A549 (cell line): ENCODE measurements at places on chromosomes 4 and X.

DNA sequence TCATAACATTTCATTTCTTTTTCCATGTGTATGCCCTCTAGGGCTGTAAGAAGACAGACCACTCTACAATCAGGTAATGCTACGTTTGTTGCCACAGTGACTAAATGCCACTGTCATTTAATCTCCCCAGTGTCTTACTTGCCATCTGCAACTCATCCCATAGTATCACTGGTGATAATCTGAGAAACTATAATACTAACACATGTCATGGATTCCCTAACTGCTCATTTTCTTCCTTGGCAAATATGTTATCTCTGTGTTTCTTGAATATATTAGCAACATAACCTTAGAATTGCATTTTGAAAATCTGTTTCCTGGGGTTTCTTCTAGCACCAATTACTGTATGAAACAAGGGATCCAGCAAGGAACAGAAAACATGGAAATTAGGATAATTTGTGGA, 6.1 kb downstream of the F8A1 start:
- DNase-seq: no peak

- peak; percentile 45 for DNase-seq
These were observed 503.3 kb upstream of the FAM241A start for GRCh38 chr4:111641813-111642579.

- DNase-seq: no peak
These were observed 39.4 kb upstream of the WDFY3 start for GRCh38 chr4:85005865-85006377.

DNA sequence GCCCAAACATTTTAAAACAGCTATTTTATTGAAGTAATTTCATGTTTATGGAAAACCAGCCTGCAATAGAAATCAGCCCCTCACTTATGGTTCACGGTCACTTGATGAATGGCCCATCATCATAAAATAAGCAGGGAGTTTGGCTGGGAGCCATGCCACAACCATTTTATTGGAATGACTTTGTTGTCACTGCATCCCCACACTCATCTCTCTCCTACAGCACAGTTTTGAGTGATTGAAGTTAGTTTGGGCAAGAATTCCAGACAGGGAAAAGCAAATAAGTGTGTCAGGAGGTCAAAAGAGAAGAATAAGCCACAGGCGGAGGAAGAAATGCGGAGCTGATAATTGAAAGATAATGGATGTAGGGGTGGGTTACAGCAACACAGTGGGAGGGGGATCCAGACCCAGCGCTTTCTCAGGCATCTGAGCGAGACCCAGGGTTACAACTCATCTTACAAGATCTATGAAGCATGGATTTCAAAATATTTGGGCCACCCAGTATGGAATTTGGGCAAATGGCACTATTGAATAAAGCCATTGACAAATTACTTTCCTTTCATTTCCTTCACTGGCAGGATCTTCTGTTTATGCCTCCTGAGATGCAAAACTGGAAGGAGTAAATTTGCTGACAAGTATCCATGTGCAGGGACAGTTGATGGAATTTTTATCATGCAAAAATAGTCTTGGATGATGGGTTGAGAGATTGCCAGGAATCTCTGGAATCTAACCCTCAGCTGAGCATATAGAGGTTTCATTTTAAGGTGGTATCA, 100.8 kb downstream of the SHROOM3 start:
- no peak for DNase-seq

- DNase-seq: no peak
These were observed 71.3 kb upstream of the ADGRG2 start for GRCh38 chrX:19193565-19193964.

DNA sequence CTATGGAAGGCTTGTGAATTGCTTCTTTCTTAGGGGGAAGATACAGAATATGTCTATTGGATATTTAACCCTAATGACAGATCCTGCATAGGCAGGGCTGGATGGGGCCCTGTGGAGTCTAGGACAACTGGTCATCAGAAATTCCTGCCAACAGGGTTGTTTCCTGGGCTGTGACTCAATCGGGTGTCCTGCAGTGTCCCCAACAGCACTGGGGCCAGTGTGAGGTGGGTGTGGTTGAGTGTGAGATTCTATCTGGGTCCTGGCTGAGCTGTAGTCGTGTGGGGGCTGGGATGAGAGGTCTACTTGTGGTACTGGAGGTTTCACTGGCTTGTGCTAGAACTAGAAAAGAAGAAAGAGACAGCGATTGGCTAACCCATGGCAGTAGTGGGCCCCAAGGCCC, 87.3 kb upstream of the WDR1 start:
- no peak for DNase-seq

DNA sequence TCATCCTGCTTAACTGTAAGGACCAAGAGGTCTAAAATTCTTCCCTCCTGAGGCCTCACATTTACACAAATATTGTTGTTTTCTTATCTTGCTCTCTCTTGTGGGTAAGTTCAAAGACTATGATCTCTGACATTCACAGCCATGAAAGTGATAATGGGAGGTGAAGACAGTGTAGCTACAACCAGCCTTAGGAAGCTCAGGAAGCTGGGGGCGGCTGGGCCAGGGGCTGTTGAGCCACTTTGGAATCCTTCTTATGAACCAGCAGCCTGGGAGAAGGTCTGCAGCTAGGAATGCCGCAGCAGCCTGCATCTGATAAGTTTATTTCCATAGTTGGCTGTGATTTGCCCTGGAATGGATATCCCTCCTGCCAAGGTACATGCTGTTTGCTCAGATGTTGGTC, 316.2 kb downstream of the STIM2 start:
- no peak for DNase-seq

GRCh38 chr4:158080354-158080753, 92.5 kb downstream of the GASK1B start:
- DNase-seq: no peak

- DNase-seq: no peak
These were observed 10.3 kb downstream of the ATP5ME start for GRCh38 chr4:663438-664428.

GRCh38 chrX:27863809-27864208, 56.0 kb downstream of the MAGEB10 start:
- DNase-seq: no peak

DNA sequence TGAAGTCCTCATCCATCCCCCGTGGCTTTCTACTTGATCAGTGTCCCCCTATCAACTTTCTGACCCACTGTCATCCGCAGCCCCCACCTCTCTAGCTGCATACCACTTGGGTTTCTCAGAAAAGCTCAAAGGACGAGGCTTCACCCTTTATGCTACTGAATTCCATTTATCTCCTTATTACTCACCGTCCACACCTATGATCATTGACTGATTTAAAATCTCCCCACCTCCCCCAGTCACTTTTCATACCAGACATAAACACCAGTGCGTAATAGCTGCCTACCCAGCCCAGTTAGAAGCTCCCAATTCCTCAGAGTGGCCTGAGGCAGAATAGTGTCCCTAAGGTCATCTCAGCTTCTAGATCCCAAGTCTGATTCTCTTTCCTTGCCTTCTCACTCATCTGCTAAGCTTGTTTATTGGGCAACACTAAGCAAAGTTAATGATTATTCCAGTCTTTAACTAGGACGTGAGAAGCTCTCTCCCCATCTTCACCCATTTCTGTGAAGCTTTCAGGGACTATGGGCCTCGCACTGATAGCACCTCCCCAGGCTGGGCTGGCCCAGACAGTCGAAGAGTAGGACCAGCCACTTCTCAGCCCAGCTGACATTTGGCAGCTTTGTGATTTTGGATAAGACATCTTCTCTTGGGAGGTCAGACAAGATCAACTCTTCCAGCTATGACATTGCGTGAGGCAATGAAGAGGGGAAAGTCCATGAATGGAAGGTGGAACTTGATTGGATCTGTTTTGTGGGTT, 7.2 kb upstream of the DDX60L start:
- peak; percentile 97 for DNase-seq

GRCh38 chr4:20299515-20299914, 47.8 kb downstream of the SLIT2 start:
- DNase-seq: peak; percentile 4

GRCh38 chr4:165326831-165327210, 648 bp upstream of the MSMO1 start:
- no peak for DNase-seq

GRCh38 chr4:42711496-42711895, 54.6 kb upstream of the ATP8A1 start:
- no peak for DNase-seq

DNA sequence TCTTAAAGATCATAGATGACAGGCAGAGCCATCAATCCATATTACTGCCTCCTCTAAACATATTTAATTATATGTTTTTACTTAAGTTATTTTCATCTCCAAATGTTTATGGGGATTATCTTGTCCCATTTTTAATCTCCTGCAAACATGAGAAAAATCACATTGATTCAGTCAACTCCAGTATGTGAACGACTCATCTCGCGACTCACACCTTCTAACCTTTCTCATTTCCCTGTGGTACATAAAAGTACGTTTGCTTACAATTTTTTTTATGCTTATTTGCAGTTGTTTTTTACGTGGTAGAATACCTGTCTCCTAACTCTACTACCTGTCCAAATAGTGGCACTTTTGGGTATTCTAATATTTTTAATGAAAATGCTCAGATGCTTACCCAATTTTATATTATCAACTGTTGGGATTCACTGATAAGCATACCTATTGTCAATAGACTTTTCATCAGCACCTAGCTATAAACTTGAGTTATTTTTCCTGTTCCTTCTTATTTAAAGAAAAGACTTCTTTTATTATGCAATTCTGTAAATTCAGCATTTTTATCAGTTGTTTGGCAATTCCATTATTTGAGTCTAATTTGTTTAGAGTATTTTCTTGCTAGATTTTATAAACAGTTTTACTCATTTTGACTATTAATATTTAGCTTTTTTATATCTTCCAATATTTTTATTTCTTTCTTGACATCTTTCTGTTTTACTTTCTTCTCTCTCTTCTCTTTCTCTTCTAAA, 276.6 kb downstream of the ANK2 start:
- no peak for DNase-seq

DNA sequence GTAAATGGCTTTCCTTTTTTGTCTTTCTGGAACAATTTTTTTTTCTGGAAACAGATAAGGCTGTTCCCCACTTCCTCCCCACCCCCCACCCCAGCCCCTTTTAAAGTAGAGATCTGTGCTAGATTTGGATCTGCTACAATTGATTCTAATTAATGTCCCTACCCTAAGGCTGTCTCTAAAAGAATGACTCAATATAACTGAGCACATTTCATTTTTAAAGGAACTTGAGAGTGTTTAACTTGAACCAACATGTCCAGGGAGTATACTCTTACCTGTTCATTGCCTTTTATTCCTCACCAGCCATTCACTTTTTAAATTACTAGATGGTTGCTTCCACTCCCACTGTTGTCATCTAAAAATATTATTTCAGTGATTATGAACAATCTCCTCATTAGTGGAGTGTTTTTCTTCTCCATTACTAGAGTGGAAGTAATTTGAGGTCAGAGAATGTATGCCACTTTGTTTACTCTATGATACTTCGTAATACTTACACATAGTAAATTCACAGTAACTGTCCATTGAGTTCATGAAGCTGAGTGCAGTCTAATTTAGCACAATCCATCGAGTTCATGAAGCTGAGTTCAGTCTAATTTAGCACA, 14.1 kb upstream of the CNOT6L start:
- DNase-seq: no peak

- no peak for DNase-seq
These were observed 25.4 kb upstream of the RASL11B start for GRCh38 chr4:52836678-52837077.

- DNase-seq: no peak
These were observed 33.2 kb upstream of the TBC1D14 start for GRCh38 chr4:6876440-6876839.

DNA sequence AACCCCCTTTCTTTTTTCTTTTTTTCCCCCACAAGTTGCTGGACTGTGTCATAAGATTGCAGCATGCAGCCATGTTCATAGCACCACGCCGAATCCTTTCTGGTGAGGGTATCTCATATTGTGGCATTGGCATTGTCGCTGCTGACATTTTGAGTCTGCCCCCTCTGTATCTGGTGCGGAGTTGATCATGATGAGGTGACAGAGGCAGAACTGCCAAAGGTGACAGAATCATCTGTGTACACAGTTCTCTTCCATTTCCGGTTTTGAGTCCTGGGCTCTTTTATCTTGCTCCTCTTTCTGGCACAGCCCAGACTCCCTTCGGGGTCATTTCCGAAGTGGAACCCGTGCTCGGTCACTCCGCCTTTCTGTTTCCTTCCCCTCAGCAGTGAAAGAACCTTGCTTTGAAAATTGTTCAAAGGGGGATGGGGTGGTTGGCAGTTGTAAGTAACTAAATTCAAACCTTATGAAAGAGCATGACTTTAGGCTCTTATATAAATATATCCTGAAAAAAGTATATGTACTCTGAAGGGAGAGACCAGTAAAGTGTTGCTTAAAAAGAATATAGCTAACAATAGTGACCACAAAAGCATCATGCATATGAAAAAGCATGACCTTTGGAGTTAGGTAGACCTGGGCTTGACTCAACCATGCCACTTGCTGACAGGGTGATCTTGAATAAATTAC, 55.0 kb upstream of the BMP2K start:
- no peak for DNase-seq

GRCh38 chr4:6405397-6405706, 67.1 kb downstream of the PPP2R2C start:
- DNase-seq: no peak

GRCh38 chr4:25984266-25984665, 70.2 kb downstream of the SMIM20 start:
- DNase-seq: no peak

- DNase-seq: no peak
These were observed 163.6 kb upstream of the KLF3 start for GRCh38 chr4:38500433-38500832.

GRCh38 chrX:124015721-124016120, 54.2 kb downstream of the STAG2 start:
- no peak for DNase-seq

- DNase-seq: no peak
These were observed 28.0 kb downstream of the ING2 start for GRCh38 chr4:183532821-183533220.

- DNase-seq: no peak
These were observed 45.9 kb upstream of the PGM2 start for GRCh38 chr4:37780444-37781130.

GRCh38 chr4:89000844-89001360, 56.1 kb downstream of the FAM13A start:
- peak; percentile 60 for DNase-seq

DNA sequence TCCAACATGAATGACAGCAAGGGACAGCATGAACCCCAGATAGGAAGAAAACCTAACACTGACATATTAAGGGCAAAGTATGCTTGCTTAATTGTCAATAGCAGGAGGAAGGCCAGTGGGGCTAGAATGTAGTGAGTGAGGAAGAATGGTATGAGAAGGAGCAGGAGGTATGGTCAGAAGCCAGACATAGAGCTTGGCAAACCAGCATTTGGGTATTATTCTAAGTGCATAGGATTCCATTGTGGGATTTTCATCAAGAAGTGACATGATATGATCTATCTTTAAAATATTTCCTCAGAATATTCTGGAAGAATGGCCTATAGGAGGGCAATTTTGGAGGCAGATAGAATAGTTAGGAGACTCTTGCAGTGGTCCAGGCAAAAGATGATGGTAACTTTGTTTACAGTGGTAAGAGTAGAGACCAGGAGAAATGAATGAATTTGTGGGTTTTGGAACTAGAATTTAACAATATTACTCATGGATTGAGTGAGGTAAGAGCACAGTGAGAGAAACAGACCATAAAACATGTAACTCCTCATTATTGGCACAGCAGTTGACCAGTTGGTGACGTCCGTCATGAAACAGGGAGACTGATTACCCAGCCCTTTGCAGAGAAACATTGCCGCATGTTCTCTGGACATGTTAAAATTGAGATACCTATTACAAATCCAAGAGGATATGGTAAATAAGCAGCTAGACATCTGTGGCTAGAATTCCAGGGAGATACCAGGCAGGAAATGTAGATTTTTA, 246.5 kb upstream of the HS3ST1 start:
- no peak for DNase-seq
